Left lung (tissue), 14 donors: ENCODE measurements at places on chromosomes 4 and X. TPM values are rescaled to one million over a fixed set of nuclear protein-coding genes. Genes with fewer than 3 reads are reported as not detected.

Gene SPANXN4
- not detected for total RNA-seq

Gene GDI1
- 107 TPM for total RNA-seq

Gene NAP1L3
- 3.2 TPM for total RNA-seq

Gene HNRNPH2
- 71.5 TPM for total RNA-seq

Gene UGT2A1
- total RNA-seq: not detected

Gene PPP2R2C
- 0.35 TPM for total RNA-seq

DNA sequence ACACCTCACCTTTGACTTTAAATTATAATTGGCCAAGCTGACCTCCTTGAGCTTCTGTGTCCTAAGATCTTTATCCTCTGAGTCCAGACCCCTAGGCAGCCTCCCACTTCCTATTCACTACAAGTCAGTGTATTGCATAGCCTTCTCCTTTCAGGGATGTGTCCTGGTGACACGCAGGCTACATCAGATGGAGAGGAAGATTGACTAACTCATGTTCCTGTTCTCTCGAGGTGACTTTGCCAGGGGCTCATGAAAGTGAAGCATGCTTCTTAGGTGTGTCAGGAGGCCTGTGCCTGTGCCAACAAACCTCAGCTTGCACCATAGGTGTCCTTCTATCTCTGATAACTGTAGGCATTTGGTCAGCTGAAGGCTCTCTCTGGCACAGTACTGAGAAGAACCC, 195.7 kb upstream of the HS3ST1 start:
- DNase-seq: no peak

DNA sequence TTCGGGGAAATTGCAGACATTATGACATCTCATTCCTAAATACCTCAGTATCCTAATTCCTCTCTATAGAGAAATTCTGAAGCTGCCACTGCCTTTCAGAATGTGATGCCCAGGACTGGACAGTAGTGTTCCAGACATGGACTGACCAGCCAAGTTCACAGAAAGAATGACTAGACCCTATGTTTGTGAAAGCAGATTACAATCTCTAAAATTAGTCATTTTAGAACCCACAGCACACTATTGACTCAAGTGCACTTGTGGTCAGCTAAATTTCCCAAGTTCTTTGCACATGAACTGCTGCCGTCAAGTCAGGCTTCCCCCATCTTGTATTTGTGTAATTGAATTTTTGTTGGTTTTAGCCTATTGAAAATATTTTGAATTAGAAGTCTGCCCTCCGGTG, 81.0 kb upstream of the ESX1 start:
- no peak for DNase-seq

GRCh38 chr4:3286335-3287175, 6.3 kb upstream of the RGS12 start:
- DNase-seq: no peak

GRCh38 chr4:121370729-121371325, 10.0 kb downstream of the QRFPR start:
- DNase-seq: no peak

DNA sequence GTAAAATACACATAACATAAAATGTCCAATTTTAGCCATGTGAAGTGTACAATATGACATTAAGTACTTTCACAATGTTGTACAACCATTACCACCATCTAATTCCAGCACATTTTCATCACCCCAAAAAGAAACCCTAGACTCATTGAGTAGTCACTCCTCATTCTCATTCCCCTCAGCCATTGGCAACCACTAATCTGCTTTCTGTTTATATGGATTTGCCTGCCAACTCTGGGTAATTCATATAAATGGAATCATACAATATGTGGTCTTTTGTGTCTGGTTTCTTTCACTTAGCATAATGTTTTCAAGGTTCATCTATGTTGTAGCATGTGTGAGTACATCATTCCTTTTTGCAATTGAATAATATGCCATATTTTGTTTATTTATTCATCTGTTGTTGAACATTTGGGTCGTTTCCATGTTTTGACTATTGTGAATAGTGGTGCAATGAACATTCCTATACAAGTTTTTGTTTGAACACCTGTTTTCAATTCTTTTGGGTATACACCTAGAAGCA, 43.0 kb downstream of the EIF2S3 start:
- no peak for DNase-seq

DNA sequence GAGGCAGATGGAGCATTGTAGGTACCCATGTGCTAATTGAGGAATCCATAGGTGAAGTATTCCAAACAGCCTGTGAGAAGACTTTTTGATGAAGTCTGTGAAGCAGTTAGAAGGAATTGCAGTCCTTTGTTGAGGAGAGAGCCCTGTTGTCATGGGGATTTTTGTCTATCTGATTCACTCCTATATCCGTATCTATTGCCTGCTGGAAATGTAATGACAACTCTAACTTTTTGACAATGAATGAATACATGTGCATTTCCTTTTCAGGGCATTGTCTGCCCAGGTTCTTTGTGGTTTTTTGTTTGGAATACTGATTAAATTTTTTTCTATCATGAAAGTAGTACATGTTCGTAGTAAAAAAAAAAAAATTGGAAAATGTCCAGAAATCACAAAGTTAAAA, 31.1 kb downstream of the STK32B start:
- DNase-seq: no peak

DNA sequence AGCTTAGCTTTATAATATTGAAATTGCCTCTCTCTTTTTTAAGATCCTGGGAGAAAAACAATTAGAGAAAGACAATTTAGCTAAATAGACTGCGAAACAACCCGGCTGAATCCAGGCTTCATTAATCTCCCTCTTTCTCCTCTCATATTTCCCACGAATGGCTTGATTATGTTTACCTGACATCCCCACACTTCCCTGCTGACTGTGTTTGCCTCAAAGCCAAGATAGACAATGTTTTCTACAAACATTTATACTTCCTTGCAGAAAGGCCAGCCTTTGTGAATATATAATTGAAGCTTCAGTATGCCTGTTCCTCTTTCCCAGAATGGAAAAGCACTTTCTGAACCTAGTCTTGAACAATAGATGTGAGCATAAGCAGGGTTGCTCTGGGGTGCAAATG, 566.8 kb downstream of the PDHA2 start:
- no peak for DNase-seq

DNA sequence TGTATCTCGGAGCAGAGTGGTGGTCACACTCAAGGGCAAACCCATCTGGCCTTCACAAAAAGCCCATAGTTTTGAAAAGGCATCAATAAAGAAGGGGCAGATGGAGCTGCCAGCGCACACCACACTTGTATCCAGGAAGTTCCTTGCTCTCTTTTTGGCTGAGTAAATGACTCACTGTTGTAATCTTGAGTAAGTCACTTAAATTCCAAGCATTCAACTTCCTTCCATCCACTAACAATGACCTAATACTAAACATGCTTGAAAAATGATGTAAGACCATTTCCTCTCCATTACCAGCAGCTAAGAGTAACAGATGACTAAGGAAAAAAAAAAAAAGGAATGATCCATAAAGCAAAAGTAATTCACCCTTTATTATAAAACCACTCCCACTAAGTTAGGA, 32.4 kb upstream of the MYOZ2 start:
- DNase-seq: peak; percentile 58

GRCh38 chrX:42247241-42247640, 323.9 kb upstream of the CASK start:
- DNase-seq: no peak

DNA sequence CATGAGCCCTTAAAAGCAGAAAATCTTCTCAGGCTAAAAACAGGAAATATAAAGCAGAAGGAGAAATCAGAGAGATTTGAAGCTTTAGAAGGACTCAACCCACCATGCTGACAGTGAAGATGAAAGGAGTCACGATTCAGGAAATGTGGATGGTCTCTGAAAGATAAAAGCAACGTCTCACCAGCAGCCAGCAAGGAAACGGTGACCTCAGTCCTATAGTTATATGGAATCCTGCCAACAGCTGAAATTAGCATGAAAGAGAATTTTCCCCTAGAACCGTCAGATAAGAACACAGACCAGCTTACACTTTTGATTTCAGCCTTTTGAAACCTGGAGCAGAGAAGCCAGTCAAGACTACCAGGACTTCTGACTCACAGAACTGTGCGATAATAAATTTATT, 715.7 kb upstream of the HTR2C start:
- DNase-seq: no peak

GRCh38 chr4:14155803-14156202, 528.3 kb upstream of the BOD1L1 start:
- DNase-seq: no peak

- no peak for DNase-seq
Observed at GRCh38 chr4:184647266-184648053, 1.8 kb downstream of the CASP3 start.

DNA sequence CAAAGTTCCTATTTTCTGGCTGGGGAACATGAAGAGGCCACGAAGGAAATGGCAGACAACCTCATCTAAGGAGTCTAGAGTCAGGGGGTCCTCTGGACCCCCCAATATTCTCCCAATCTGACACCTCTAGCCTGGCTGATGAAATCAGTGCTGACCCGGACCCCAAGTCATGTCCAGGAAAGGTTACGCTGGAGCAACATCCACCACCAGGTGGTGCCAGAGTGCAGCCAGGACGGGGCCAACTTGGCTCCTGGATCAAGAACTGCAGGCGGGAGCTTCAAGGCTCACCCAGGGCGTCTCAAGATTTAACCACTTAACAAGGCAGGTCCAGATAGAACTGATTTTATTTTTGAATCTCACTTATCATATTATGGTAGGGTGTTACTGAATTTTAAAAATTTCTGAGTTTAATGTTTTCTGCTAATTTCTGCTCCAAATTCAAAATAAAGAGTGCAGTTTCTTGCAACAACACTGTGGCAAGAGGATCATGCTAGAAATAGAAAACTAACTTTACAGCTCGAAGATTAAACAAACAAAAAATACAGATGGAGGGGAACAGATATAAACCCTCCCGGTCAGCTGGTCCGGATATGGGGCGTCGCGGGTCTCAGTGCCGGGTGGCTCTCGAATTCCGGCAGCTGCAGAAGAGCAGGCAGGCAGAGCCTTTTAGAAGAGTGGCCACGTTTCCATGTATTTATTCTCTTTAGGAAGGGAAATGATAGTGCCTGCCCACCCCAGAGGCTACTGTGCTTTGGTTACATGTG, 135.5 kb downstream of the AFAP1 start:
- peak; percentile 78 for DNase-seq

DNA sequence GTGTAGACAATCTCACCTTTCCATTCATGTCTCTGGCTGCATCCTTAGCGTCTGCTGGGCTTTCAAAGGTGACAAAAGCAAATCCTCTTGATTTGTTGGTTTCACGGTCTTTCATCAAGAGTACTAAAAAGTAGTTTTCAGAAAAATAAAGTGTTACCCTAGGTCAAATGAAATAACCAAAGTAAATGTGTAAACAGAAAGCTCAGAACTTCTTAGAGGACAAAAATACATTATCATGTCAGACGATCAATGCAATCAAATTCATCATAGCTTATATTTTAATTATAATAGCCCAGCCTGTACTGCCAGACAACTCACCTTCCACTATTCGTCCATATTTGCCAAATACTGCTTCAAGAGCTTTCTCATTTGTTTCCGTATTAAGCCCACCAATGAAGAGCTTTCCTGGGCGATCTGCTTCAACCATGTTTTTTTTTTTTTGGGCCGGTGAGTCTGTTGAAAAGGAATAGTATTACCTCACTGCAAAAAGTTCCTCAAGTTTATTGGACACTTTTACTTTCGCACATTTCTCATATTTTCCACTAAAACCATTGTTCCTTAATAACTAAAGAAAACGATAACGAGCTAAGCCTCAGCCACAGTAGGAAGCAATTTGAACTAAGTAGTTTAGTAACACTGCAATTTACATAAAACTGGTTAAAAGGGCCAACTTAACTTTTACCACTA, 1.4 kb downstream of the RBMX start:
- DNase-seq: peak; percentile 11

DNA sequence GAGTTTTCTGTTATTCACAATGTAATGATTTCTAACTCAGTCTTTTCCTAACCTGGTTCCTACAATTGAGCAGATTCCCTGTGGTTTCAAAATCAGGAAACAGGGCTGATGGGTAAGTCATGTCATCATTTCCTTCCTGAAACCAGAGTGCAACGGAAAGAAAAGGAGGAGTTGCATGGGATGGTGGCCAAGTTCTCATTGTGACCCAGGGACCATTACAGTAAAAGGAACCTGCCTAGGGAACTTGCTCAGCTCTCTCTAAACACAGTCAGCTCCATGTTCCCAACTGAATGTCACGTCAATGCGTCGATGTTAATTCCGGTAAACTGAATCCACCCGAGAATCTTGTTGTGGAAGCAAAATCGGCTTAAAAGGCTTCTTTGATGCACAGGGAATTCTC, 51.2 kb downstream of the LGI2 start:
- peak; percentile 50 for DNase-seq

DNA sequence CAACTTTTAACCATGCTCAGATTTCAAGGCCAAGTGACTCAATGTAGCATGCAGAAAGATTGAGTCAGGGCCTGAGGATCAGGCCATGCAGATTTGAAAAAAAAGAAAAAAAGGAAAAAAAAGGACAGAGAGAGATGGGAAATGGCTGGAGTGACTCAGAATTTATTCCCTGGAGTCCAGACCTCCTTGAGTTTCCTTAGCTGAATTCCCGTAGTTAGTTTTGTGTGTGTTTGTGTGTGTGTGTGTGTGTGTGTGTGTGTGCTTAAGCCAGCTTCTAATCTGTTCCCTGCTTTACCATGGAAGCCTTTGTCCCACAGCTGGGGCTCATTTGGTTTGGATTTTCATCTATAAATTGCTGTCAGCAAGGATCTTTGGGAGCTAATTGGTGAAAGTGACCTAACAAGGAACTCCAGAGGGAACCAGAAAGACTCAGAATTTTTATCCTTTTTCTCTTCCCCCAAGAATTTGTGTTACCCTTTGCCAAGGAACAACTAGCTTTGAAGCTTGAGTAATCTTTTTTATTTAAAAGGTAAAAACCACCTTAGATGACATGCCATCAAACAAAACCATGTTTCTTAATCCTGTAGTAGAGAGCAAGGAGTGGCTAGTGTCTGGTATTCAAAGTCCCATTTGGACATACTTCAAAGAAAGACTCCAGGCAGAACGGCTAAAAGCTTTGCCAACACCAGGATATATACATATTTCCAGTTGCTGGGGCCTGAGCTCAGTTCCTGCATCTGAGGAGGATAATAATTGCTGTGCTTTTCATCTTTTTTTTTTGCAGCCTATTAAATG, 109.0 kb upstream of the DDIT4L start:
- DNase-seq: no peak

GRCh38 chr4:185865901-185866328, 53.9 kb upstream of the SORBS2 start:
- DNase-seq: peak; percentile 18

DNA sequence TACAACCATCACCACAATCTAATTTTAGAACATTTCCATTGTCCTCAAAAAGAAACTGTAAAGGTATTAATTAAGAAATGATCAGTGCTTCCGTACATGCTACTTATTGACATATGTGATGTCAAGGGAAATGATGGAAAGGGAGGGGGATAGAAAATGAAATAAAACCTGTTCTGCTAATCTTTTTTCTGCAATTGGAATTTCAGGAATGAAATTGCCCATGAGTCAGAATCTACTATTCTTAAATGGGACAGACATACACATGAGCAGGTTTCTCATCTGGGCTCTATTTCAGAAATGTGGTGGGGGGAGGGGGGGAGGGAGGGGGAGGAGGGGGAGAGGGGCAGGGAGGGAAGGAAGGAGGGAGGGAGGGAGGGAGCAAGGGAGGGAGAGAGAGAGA, 91.0 kb downstream of the SHROOM4 start:
- DNase-seq: no peak

GRCh38 chr4:136931781-136932180, 600.5 kb downstream of the PCDH18 start:
- no peak for DNase-seq
